ENCODE measurements at places on chromosomes 2 and 18.
A peak's percentile ranks its signal among the peaks of the same experiment; 100 is the strongest.

GRCh38 chr2:50765146-50765545 is 266.8 kb downstream of the NRXN1 start:
- DNase-seq = no peak

- DNase-seq = no peak
Observed at GRCh38 chr2:108145557-108146326, 94.0 kb upstream of the SULT1C3 start.

DNA sequence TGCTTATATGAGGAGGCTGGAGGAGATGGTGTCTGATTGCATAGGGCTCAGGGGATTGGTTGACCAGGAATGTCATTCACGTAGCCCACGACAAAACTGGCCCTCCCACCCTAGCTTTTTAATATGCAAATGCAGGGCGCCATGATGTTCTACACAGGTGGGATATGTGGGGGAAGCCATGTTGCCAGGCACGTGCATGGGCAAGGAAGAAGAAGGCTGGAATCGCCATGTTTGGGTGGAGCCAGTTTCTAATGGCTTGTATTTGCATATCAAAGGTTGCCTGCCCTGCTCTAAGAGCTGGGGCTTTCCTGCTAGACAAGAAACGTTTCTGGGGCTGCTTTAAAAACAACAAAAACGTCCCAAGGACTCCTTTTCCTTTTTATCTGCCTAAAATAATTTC is 26.5 kb upstream of the LINC00305 start:
- no peak for DNase-seq

DNA sequence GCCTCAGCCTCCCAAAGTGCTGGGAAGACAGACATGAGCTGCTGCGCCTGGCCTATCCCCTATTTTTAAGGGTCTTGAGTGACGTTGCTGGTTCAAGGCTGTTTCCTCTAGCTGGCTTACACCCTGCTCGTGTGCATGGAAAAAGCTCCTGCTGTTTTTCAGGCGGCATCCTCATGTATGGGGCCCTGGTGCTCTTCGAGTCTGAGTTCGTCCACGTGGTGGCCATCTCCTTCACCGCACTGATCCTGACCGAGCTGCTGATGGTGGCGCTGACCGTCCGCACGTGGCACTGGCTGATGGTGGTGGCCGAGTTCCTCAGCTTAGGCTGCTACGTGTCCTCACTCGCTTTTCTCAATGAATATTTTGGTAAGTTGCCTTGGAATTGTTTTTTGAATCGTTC is 22.0 kb upstream of the NFATC1 start:
- no peak for DNase-seq

- DNase-seq = no peak
Observed at GRCh38 chr18:75531212-75531850, 103.8 kb upstream of the SMIM21 start.

- DNase-seq = no peak
Observed at GRCh38 chr2:150100336-150100735, 387.1 kb downstream of the RND3 start.

- peak; percentile 23 for DNase-seq
Observed at GRCh38 chr2:105888625-105889024, 143.9 kb downstream of the NCK2 start.

DNA sequence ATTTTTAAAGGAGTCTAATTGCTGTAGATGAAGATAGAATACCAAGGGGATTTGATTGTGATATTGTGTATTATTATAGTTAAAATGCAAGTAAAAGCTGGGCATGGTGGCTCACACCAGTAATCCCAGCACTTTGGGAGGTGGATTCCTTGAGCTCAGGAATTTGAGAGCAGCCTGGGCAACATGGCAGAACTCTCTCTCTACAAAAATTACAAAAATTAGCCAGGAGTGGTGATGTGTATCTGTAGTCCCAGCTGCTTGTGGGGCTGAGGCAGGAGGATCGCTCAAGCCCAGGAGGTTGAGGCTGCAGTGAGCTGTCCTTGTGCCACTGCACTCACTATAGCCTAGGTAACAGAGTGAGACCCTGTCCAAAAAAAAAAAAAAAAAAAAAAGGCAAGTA is 687.0 kb downstream of the NUP35 start:
- DNase-seq = no peak

DNA sequence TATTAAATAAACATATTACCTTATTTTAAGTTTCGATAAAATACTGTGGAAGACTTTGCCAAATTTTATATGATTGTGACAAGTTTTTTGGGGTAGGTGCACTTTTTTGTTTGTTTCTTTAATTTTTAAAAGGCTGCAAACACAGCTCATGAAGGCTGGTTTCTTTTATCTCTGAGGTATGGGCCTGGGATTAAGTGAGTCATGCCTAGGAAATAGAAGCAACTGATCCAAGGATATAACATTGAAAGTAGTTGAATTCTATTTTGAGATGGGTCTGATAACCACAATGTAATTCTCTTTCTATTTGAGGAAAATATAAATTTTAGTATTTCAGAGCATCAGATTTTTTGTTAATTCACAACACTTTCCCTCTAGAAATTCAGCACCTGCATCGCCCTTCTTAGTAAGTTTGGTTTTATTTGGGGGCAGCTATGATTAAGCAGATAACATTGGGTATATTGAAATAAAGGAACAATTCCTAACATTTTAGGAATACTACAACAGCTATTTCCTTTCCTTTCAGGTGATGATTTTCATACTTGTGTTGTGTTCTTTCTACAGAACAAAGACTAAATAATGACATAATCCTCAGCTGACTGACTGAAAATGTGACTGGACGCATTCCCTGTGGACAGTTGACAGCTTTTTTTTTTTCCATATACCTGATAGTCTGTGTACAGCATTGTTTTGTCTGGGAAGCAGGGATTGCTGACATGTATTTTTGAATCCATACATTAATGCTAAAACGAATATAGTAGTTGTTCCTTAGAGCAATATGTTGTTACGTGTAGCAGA is 16.8 kb downstream of the RBM45 start:
- peak; percentile 6 for DNase-seq

GRCh38 chr2:121736140-121736461 is 574 bp downstream of the NIFK start:
- no peak for DNase-seq

GRCh38 chr2:8675543-8675942 is 6.3 kb upstream of the ID2 start:
- DNase-seq = no peak

DNA sequence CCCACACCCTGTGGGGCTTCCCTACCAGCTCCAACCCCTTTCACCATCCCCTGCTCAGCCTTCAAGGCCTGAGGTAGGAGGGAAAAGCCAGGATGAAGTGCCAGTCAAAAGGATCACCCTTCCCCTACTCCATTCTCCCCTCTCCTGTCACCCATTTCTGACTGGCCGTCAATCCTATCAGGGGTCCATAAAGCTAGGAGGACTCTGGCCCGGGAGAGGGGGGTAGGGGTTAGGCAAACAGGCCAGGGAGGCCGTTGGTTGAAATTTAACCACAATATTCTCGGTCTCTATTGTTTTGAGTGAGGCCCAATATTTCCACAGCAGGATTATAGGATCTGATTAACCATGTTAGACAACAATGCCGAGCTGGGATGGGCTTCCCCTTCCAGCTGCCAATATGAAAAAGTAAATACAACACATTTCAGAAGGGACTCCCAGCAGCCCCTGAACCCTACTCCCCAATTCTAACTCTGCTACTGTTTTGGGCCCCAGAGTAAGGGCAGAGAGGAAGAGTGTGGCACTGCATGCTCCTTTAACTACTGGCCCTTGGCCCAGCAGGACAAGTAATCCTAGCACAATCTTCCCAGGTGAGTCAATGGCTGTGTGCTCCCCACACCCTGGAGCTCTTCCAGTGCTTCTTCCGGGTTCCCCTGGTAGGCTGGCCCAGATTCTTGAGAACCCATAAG is 10.6 kb upstream of the IHH start:
- DNase-seq = no peak

- no peak for DNase-seq
Observed at GRCh38 chr2:127145280-127145895, 38.4 kb upstream of the BIN1 start.

DNA sequence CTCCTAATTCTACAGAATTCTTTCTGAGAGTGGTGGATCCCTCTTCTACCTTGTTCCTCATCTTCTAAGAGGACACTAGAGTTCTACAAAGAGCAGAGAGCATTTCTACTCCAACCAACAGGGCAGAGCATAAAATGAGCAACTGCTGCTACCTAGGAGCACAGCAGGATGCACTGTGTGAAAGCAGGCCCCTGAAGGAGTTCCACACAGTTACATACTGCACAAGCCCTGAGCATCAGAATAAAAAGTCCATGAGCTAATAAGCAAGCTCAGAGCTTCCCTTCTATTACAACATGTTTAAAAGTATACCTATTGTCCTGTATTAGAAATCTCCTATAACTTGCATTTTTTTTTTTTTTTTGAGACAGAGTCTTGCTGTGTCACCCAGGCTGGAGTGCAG is 8.4 kb downstream of the FHL2 start:
- DNase-seq = peak; percentile 67

GRCh38 chr2:112032689-112033465 is 22.2 kb upstream of the TMEM87B start:
- peak; percentile 85 for DNase-seq

GRCh38 chr18:64929036-64929435 is 780.1 kb upstream of the LINC00305 start:
- no peak for DNase-seq

DNA sequence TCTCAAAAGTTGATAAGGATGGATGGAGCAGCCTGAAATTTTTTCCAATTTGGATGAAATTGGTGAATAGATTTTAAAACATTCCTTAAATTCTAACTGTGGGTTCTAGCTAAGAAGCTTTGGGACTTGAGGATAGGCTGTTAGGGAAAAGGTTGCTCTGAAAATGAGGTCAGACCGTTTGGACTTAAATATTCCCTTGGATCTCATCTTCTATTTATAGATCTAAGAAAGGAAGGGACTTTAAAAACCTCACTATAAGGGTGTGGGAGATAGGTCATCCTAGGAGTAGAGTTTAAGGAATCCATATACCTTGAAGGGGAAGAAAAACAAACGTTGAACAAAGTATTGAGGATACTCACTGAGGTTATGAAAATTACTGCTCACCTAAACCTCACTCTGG is 17.4 kb upstream of the SNORC start:
- no peak for DNase-seq

DNA sequence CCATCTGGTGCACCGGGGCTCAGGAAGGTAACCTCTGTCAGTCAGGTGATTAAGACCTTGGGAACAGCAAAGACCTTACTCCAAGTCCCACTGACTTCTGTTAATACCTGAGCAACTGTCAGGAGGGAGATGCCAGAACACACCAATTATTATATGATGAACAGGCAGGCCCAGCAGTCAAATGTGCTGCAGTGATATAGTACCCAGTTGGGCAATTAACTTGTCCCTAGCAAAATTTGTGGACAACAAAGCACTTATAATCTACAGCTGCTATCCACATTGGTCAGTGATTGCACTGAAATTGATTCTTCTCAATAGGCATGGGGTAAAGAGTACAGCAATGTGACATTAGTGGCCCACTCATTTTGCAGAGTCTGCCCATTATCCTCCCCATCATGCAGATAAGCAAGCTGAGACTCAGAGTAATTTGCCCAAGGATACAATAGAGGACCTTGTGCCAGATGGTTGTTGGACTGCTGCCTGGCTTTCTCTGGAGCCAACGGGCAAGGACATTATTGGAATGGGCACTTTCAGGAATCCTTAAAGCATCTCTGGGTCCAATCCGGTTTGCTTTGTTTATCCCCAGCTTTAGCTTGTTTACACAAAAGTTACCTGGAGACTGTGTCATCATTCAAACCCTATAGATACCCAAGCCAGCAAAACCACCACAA is 147.6 kb downstream of the CCBE1 start:
- no peak for DNase-seq

- peak; percentile 81 for DNase-seq
Observed at GRCh38 chr2:190862571-190862991, 18.0 kb upstream of the GLS start.

GRCh38 chr18:75350512-75350839 is 77.0 kb downstream of the SMIM21 start:
- peak; percentile 16 for DNase-seq

DNA sequence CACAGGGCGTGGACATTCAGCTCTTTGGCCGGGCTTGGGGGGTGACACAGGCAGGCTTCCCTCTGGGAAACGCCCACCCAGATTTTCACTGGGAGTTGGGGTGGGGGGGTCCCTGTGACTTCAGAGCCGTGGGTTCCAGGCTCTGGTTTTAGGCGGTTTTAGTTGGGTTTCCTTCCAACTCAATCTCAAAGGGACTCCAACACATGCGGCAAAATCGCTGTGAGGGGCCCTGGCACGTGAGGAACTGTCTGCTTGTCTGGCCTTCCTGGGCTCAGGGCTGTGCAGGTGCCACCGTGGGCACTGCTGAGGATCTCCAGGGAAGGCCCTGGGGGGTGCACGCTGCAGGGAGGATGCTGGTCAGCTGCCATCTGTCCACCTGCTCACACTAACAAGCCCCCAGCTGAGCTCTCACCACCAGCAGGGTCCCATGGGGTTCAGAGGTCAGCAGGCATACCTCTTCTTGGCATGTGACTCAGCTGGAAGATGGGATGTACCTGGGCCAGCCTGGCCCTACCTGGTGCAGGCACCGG is 11.7 kb downstream of the HS6ST1 start:
- DNase-seq = no peak

GRCh38 chr18:8983195-8983594 is 119.3 kb upstream of the NDUFV2 start:
- DNase-seq = no peak

- peak; percentile 14 for DNase-seq
Observed at GRCh38 chr2:181857483-181857882, 34.0 kb upstream of the ITPRID2 start.

DNA sequence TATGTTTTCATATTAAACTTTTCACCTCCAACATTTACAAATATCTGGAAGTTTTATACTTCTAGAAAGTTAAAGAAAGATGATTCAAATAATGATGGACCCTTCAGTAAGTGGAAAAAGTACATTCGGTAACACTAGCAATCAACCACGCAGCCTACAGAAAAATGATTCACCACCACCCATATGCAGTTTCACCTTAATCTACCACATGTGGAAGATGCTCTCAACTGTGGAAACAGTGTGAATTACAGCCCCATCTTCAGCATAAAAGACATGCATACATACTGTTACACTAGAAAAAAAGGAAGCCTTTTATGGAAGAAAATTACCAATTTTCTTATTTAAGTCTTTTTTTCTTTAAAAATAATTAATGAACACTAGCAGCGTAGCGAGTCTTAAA is 1.1 kb downstream of the SLC38A11 start:
- no peak for DNase-seq

DNA sequence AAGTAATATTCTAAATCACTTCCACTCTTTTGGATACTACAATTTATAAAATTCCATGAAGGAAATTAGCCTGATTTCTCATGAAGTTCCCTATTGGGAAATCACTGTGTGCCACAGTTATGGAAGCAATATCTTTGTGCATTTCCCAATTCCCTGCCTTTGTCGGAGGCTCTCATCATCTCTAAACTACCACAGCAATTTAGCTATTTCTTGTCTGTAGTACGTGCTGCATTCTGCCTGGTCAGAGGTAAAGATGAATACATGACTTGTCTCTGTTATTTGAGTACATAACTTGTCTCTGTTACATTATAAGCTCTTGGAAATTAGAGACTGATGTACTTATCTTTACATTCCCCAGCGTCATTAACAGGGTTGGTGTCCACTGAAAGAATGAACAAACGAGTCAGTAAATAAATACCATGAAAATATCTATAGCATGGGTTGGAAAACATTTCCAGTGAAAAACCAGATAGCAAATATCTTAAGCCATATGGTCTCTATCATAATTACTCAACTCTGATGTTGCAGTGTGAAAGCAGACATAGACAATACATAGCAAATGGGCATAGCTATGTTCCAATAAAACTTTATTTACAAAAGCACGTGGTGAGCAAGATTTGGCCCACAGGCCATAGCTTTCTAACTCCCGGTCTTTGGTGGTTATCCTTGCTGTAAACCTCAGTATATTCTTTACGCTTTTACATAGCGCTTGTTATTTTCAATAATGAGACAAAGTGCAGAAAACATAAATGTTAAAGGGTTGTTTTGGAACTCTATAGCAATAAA is 78.8 kb downstream of the BCL2 start:
- DNase-seq = no peak
